A549 treated with ZK216348 at 1 μM for 4 hours (cell line): ENCODE measurements at places on chromosomes 2 and 18. TPM values are rescaled to one million over a fixed set of nuclear protein-coding genes. Genes with fewer than 3 reads are reported as not detected.

Gene EMILIN2
- 8.6 to 14.7 TPM (median 14.1 TPM) in 5 replicates for total RNA-seq

Gene MEP1B
- total RNA-seq: 0.09 TPM in 1 of 5 replicates, not detected in the others

Gene GPR45
- not detected in 5 replicates for total RNA-seq

Gene NEURL3
- total RNA-seq: 0.82 to 1.2 TPM (median 1.0 TPM) in 5 replicates

Gene ZCCHC2
- total RNA-seq: 8.2 to 10.4 TPM (median 9.0 TPM) in 5 replicates

Gene RBM43
- total RNA-seq: 2.0 to 4.1 TPM (median 3.8 TPM) in 5 replicates

Gene IL36A
- not detected in 5 replicates for total RNA-seq

Gene PSMA8
- not detected in 5 replicates for total RNA-seq

Gene CDK15
- total RNA-seq: not detected in 5 replicates

Gene WIPF1
- total RNA-seq: 14.0 to 29.4 TPM (median 23.3 TPM) in 5 replicates

Gene OSR1
- total RNA-seq: 5.8 to 9.3 TPM (median 6.5 TPM) in 5 replicates

Gene C2orf80
- not detected in 5 replicates for total RNA-seq

Gene ACVR1C
- total RNA-seq: 0.08 to 0.14 TPM in 2 of 5 replicates, not detected in the others

Gene CHST10
- 14.7 to 15.6 TPM (median 15.4 TPM) in 5 replicates for total RNA-seq

Gene EFR3B
- total RNA-seq: 11.1 to 14.8 TPM (median 12.7 TPM) in 5 replicates

Gene UGP2
- total RNA-seq: 73.4 to 153 TPM (median 101 TPM) in 5 replicates

Gene CAPN10
- 10.2 to 30.7 TPM (median 22.3 TPM) in 5 replicates for total RNA-seq

Gene CELF4
- total RNA-seq: not detected in 5 replicates

Gene SEPTIN10
- 34.3 to 53.8 TPM (median 51.1 TPM) in 5 replicates for total RNA-seq

Gene CCL20
- total RNA-seq: 3.4 to 9.4 TPM (median 4.8 TPM) in 5 replicates

Gene TMEM178A
- total RNA-seq: 0.09 to 0.21 TPM in 2 of 5 replicates, not detected in the others

Gene PROKR1
- total RNA-seq: not detected in 5 replicates

Gene OST4
- 550 to 647 TPM (median 575 TPM) in 5 replicates for total RNA-seq

Gene ATF2
- 17.0 to 20.8 TPM (median 17.8 TPM) in 5 replicates for total RNA-seq

Gene GLI2
- 15.4 to 28.5 TPM (median 26.0 TPM) in 5 replicates for total RNA-seq

Gene HRH4
- total RNA-seq: not detected in 5 replicates
